ENCODE measurements at places on chromosomes 5 and 9.

DNA sequence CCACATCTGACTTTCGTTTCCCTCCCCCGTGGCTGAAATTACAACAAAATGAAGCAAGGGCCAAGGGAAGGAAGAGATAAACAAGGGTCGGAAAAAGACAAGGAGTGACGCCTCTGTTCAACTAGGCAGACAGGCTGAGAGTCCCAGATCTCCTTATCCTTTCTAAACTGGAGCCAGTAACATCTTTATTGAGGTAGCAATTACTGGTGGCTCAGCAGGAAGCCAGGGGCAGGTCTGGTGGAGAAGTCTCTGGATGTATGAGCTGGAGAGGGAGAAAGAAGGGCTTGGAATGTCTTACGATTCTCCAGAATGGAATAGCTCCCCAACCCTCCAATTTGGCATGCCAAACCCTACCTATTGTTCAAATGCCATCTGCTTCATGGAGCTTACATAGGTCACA lies 190.8 kb upstream of the BRINP1 start:
- no peak for DNase-seq

GRCh38 chr5:54646356-54647101 lies 129.0 kb downstream of the SNX18 start:
- DNase-seq: peak; percentile 73

DNA sequence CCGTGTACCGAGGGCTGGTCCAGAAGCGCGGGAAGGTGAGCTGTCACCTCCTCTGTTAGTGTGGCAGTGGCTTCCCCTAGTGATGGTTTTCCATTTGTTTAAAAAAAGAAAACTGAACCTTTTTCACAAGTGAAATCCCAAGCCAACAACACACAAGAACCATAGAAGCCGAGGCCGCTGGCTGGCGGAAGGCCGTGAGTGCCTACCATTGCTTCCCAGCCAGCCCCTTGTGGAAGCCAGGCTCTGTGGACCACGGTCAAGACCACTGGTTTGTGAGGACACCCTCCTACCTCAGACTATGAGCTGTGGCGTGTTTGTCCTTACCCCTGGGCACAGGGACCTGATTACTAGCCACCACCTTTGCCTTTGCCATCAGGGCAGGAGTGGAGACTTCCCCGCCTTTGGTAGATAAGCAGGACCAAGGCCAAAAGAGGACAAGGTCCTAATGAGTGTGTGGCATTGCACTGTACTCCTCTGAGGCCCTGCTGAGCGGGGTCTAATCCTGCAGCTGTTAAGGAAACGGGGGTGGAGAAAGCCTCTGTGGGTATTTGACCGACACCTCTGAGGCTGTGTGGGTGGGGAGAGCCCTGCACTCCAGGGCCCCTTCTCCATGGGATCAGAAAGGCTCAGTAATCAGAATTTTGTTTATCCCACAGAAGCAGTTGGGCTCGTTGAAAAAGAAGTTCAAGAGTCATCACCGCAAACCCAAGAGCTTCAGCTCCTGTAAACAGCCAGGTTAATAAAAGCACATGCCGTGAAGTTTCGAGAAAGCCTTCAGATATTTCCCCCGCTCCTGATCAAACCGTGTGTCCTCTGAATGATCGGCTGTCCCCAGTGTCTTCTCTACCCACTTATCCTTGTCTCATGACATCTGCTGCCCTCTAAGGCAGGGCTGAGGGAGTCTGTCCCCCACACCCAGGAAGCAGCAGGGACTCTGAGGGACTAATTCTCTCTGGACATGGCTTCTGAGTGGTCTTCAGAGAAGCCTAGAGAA lies 4.3 kb downstream of the SURF2 start:
- no peak for DNase-seq

GRCh38 chr9:88481933-88482332 lies 53.0 kb upstream of the NXNL2 start:
- DNase-seq: no peak

DNA sequence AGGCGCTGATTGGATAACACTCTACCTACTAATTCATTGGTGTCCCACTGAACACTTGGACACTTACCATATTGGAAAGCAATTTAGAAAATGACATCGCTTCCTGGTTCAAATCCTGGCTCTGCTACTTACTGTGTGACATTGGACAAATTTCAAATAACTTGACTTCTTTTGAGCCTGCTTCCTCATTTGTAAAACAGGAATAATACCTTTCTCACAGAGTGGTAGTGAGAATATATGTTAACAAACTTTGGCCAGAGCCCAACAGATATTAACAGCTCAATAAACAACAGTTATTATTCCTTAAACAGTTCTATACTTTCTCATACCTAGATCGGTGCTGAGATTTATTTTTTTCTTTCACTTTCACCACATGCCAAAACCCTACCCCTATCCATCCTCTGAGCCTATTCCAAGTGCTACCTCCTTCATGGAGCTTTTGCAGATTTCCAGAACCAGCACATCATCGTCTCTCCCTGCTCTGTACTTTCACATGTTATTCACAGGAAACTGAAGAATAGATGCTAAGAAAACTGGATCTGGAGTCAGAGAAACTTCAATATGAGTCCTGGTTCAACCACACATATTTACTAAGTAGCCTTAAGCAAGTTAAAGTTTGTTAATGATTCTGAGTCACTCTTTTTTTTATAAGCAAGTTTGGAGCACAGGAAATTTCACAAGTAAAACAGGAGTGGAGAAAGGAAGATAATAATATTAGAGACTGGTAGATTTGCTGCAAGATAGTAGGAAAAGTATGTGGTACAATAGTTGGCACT lies 92.3 kb downstream of the STRBP start:
- no peak for DNase-seq

- no peak for DNase-seq
Observed at GRCh38 chr9:114285166-114285867, 37.6 kb upstream of the ORM1 start.

- no peak for DNase-seq
Observed at GRCh38 chr5:78660401-78660800, 11.8 kb upstream of the LHFPL2 start.

DNA sequence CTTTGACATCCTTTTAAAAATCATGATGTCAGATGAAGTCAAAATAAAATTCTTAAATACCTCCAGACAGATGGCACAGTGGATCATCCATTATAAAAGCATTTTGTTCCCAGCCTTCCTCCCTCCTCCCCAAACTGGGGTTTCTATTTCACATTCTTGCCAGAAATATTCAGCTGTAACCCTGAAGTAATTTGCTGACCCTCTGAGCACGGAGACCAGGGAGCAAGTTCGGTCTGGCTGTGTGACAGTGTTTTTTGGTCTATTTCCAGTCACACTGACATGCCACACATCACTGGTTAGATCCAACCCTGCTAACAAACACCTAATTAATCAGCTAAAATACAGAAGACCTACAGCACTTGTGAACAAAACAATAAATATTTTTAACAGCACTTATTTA lies 126.2 kb upstream of the DMRT1 start:
- no peak for DNase-seq

DNA sequence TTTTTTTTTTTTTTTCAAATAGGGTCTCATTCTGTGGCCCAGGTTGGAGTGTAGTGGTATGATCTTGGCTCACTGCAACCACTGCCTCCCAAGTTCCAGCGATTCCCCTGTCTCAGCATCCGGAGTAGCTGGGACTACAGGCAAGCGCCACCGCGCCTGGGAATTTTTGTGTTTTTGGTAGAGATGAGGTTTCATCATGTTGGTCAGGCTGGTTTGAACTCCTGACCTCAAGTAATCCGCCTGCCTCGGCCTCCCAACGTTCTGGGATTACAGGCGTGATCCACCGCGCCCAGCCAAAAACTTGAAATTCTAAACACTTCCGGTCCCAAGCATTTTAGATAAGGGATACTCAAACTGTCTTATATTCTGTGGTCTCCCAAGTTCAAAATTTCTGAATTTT lies 718.9 kb upstream of the MEF2C start:
- DNase-seq: no peak

DNA sequence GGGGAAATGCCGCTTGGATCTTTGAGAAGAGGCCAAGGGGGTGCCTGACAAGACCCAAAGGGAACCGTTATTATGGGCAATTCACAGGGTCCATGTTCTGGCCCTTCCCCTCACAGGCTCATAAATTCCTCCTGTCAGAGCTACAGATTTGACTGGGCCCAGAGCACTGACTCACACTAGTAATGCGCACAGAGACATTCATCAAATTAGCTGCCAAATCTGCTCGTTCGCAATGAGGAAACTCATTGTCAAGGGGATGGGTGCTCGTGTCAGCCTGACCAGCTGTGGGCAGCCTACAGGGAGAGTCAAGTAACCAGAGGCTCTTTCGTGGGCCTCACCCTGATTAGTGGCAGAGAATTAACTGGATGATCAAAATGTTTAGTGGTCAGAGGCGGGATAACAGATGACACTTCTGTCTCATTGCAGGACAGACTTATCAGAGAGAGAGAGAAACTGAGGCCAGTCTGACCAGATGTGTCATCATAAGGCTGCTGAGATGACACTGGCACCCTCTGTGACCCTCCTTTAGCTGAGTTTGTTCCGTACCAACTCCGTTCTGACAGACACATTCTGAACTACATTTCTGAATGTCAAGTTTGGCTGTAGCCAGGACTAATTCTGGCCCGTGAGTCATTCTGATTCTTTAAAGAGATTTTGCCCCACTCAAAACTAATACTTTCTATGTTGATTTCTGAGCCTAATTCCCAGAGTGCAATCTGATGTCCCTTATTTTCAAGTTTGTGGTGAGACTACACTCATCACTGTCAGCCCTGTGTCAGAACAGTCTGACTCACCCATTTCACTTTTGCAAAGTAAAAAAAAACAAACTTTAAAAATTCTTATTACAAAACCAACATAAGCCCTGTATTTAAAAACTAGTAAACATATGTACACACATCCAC lies 377.1 kb downstream of the ACTL7B start:
- DNase-seq: no peak

DNA sequence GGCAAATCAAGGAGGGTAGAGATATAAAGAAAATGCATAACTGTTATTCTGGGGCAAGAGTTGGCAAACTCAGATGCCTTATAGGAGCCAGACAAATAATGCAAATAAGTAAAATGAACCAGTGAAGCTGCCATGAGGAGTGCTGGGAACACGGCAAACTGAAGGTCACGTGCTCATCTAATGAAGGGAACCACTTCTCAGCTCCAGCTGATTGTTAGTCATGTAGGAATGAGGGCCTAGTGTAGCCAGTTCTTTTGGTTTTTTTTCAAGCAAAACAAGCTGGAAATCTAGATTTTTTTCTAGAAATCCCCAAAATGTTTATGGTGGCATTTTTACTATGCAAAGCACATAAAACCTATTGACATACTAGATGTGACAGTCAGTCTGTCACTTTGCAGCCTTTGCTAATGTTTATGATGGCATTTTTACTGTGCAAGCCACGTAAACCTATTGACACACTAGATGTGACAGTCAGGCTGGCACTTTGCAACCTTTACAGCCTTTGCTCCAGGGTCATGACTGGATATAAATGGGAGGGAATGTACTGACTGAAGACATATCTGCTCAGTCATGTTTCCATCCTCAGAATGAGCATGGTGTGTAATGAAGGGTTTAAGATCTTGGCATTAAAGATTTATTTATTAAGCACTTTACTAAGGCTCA lies 39.4 kb downstream of the RUSC2 start:
- no peak for DNase-seq

- no peak for DNase-seq
Observed at GRCh38 chr5:176694146-176694545, 46.9 kb downstream of the TSPAN17 start.

- no peak for DNase-seq
Observed at GRCh38 chr5:41721516-41721915, 148.7 kb downstream of the OXCT1 start.

DNA sequence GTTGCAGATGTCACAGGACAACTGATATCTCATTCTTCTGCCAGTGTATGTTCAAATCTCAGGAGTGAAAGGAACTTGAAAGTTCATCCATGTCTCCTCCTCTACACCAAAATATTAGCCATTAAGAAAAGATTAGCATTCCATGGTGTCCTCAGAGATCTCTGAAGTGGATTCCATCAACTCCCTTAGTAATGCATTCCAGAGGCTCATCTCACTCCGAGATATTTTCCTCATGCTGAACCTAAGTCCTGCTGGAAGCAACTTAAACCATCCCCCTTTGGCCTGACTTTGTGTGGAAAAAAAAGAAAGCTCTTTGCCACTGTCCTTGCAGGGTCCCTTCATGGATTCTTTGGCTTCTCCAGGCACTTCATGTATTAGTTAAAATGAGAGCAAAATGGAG lies 155.7 kb upstream of the ZNF462 start:
- DNase-seq: no peak

GRCh38 chr9:20441711-20442423 lies 180.4 kb downstream of the MLLT3 start:
- DNase-seq: no peak

DNA sequence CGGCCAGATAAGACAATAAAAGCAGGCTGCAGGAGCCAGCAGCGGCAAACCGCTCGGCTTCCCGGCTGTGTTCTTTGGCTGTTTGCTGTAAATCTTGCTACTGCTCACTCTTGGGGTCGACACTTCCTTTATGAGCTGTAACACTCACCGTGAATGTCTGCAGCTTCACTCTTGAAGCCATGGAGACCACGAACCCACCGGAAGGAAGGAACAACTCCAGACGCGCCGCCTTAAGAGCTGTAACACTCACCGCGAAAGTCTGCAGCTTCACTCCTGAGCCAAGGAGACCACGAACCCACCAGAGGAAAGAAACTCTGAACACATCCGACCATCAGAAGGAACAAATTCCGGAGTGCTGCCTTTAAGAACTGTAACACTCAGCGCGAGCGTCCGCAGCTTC lies 451.7 kb downstream of the AGTPBP1 start:
- peak; percentile 39 for DNase-seq

GRCh38 chr5:131281133-131281867 lies 17.4 kb downstream of the CDC42SE2 start:
- no peak for DNase-seq

DNA sequence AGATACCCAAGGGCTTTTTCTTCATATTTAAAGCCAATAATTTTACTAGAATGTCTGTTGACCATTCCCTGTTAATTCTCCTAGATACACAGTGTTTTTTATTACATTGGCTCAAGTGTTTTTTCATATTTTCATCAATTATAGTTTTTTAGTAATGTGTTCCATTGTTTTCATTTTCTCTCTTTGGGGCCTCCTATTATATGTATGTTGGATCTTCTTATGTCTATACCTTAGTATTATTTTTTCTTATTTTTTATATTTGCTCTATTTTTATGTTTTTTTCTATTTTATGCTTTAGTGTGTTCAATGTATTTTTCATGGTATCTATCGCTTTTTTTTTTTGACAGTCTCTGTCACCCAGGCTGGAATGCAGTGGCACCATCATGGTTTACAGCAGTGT lies 7.5 kb downstream of the KIAA1958 start:
- no peak for DNase-seq

DNA sequence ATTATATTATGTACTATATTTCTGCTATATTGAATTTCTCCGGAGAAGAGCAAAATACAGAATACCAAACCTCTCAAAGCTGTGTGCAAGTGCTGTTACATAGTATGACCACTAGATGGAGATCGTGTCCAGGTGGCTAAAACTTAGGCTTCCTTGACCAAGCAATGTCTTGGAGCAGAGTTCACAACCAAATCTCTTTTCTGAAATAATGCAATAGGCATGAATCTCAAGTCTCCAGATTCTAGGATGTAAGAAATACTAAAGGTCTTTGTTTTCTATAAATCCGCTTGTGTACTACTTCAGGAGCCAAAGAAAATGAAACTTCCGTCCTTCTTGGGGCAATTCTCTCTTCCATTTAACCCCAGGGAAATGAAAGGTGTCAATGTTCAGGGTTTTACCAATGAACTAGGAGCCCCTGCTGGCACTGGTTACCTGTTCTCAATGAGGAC lies 181.5 kb upstream of the RAI14 start:
- no peak for DNase-seq
